CD4-positive, alpha-beta T cell treated with Interleukin-2 at 100 ng/mL for 4 hours (primary cell): ENCODE measurements at places on chromosomes 3 and 15.

DNA sequence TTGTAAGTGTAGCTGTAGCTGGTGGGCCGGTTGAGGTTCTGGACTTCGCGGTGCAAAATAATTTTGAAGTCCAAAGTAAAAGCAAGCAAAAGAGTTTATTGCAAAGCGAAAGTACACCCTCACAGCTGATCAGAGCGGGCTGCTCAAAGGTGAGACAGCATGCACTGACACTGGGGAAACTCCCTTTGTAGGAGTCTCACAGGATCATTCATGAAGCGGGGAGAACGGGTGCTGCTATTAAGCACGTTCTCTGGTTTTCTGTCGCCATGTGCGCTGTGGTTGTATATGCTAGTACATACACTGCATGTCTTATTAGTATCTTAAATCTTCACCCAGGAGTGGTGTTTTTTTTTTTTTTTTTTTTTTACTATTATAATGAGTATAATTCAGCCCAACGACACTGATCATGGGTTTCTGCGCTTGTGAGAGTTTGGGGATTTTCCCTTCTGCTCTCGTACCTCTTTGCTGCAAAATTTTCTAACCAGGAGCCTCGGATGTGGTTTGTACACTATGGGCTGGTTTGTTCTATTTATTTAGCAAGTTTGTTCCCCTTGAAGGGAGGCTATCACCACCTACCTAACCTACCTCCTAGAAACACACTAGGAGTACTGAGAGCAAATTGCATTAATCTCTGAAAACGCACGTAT, 1.4 kb upstream of the AP4E1 start:
- DNase-seq = peak; percentile 85

DNA sequence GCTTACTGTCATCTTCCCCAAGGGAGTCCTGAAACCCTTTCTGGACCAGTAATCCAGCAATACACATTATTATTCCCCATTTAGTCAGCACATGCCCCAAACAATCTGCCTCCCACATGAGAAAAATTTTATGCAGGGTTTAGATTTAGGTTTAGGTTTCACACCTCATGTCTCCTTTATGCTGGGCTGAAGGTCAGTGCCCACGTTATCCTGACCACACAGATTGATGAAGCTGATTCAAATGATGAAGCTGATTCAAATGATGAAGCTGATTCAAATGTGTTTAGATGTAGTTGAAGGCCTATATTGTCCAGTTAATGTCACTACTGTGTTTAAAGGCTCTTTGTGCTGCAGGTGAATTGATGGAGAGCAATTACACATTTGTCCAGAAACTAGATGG, 18.1 kb upstream of the ZBED2 start:
- DNase-seq = no peak

DNA sequence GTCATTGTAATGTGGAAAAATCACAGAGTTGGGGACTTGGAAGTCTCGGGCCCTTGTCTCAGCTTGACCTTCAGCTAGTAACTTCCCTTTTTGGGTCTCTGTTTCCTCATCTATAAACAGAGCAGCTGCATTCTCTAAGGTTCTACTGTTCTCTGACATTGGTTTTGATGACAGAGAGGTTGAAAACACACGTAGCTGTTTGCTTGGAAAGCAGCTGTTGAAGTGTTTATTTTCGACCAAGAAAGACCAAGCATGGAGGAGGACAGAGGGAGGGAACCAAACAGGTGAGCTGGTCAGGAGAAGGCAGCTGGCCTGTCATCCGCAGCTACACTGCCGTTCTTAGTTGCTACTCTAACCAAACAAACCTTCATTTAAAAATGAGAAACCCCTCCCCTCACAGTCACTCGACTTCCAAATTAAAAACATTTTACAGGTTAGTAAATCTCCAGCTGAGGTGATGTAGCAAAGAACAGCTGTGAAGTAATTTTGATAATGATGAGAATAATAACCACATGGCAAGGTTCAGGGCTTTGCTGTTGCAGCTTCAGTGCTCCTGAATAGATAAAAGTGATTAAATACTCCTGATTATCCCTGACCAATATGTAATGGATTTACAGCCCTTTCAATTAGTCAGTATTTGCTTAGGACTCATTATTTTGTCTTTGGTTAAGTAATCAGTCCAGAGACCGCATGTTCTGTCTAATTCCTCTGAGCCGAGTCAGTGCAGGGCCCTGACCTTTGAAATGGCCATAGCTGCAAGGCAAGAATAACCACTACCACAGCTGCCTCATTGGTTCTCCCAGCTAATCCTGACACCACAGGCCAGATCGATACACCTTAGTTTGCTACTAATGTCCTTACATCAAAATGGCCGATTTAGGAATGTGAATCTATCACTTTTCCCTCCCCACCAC, 65.3 kb downstream of the MEIS2 start:
- no peak for DNase-seq

DNA sequence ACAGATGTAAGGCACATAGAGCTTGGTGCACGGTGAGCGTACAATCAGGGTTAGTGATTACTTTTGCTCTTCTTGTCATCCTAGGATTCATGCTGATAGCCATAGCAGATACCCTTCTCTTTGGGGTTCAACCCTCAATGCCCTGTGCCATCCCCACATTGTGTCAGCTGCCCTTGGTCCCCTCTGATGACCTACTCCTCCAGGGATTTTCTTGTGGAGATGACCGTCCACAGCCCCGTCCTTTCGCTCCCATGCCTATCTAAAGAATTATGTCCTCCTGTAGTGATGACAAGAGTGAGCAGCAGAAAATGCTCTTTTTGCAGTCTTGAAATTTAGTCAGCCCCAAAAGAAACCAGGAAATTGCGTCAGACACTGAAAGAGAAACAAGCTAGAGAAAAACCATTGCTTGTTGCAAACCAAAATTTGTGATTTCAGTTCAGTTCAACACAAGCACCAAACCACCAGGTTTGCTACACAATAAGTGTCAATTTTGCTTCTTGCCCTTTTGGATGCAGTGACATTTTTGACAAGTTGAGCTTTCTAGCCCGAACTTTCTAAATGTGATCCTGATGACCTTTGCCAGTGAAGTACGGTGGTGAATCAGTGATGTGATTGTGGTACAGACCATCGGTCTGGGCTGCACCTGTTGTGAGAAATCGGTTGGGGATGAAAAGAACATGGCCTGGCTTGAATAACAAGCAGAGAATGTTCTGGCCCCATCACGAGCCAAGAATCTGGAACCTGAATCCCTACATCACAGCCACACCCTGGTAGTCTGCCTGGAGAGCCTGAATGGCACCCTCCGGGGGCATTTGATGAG, 41.3 kb downstream of the CMTM7 start:
- peak; percentile 74 for DNase-seq

DNA sequence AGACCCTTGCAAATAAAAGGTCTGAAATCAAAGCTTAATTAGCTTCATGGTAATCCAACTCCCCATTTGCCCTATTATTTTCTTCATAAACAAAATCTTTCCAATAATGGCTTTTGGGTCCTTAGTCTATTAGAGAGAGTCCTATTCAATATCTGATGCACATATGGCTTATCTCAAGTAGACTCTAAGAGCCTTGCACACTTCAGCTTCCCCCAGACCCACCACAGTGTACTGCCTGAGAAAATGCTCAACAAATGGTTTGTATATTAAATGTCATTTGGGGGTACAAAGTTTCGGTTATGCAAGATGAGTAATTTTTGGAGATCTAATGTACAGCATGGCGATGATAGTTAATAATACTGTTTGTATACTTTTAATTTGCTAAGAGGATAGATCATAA, 28.9 kb downstream of the FSTL1 start:
- no peak for DNase-seq

DNA sequence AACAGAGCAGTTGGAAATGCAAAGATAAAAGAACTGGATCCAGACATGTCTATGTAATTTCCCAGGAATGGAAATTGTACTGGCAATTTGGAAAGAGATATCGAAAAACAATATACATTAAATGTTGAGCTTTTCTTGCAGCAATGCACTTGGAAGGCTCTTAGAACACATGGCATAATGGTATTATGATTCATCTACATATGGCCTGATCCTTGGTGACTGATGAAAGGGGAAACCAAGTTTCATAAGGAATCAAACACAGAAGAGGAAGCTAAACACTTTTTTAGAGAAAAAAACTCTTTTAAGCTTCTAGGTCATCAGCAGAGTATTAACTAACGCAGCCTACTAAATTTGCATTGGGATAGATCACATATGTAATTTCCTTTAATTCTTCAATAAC, 12.4 kb upstream of the GREM1 start:
- no peak for DNase-seq

DNA sequence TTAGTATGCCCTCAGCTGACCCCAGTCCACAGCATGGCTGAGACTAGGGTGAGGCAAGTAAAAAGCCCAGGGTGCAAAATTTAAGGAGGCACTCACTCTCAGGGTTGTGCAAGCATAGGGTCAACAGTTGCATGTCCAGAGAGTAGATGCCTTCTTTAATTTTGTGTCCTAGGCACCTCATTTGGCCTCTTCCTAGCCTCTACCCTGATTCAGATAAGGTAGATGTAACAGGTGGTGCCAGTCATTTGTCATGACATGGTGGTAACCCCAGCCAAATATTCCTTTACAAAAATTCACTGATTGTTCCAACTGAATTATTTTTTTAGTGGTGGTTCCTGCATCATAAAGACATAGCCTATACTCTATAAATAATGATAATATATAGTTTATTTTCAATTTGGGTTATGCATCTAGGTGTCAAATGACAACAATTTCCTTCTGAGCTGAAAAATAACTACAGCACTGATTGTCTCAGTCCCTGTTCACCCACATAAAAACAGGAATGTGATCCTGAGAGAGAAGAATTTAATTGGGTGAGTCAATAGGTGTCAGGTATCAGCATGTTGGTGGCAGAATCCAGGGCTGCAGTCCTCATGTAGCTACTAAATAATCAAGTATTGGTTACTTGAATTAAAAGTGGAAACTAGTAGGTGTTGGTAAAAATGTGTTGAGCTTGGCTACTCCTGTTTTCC, 44.2 kb upstream of the TIPARP start:
- no peak for DNase-seq

- no peak for DNase-seq
Observed at GRCh38 chr15:57100136-57100539, 181.7 kb downstream of the TCF12 start.

DNA sequence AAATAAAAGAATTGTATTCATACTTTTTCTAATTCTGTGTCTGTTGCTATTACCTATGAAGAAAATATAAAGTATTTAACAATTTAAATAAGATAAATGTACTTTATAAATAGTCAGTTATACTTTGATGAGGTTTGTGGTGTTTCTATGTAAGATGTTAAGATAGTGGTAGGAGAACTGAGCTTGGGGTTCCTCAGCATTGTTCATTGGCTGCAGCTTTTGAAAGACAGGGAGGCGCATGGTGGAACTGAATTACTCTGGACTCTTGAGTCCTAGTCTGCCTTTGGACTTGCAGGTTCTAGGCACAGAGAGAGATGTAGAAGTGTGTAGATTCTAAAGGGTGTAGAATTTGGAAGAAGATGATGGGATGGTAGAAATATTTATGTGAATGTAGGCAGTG, 23.1 kb downstream of the LMLN start:
- no peak for DNase-seq

GRCh38 chr15:57504599-57504940, 87.1 kb upstream of the MYZAP start:
- DNase-seq = no peak

DNA sequence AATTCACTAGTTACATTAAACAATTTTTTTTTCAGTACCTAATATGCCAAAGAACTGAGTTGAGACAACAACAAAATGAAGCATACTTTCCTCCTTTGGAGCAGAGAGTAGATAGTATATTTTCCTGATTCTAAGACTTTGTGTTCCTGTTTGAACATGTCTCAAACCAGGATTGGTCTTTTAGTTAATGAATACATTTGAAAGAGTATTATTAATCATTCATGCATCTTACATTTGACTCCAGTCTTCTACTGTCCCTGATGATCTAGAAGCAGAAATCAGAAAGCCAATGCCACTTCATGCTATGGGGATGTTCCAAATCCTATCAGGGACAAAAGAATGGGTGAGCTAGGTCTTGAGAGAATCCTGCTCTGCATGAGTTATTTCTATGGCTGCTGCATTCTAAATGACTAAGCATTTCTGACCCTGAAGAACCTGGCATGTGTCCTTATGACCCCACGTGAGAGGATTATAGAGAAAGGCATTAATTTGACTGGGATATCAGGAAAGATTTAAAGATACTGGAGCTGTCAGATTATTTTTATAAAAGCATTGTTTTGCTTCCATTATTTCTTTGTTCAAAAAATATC, 32.9 kb upstream of the MBNL1 start:
- no peak for DNase-seq

DNA sequence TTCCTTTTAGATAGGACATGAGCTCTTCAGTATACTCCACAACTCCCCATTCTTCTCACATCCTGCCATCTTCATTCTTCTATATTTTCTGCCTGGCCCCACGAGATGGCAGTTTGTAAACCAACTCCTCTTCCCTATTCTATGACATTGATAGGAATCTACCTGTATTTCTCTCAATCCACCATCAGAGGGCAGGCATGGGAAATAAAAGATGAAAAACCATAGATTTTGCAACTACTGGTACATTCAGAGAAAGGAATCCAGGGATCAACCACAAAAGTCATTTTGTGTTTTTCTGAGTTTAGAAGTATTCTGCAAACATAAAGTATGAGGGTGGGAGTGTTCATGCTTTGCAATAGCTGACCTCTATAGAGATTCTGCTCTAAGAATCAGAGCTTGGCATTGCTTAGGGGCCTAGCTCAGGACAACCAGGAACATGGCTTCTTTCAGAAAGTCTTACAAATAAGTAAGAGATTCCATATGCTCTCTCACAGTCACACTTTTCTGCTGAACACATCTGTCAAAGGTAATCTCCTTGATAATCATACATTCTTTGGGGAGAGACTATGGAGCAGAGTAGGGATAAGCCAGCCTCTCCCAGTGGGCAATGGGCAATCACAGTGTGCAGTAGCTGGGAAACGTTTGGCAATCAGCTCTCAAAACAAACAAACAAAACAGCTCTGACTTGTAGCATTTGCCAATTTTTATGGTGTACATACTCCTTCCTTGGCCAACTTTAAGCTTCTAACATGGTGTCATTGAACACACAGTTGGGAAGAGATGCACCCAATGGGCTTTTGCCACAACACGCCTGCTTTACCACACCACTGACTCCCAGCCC, 43.1 kb upstream of the SLC25A36 start:
- peak; percentile 45 for DNase-seq

GRCh38 chr3:4818164-4818563, 161.1 kb upstream of the BHLHE40 start:
- DNase-seq = no peak

- DNase-seq = no peak
Observed at GRCh38 chr3:121752261-121752660, 2.7 kb upstream of the GOLGB1 start.

GRCh38 chr3:81476692-81477091, 284.8 kb downstream of the GBE1 start:
- DNase-seq = no peak
